ENCODE measurements at places on chromosomes 5 and 9.

- no peak for DNase-seq
These were observed 121.8 kb upstream of the LMX1B start for GRCh38 chr9:126491949-126492348.

DNA sequence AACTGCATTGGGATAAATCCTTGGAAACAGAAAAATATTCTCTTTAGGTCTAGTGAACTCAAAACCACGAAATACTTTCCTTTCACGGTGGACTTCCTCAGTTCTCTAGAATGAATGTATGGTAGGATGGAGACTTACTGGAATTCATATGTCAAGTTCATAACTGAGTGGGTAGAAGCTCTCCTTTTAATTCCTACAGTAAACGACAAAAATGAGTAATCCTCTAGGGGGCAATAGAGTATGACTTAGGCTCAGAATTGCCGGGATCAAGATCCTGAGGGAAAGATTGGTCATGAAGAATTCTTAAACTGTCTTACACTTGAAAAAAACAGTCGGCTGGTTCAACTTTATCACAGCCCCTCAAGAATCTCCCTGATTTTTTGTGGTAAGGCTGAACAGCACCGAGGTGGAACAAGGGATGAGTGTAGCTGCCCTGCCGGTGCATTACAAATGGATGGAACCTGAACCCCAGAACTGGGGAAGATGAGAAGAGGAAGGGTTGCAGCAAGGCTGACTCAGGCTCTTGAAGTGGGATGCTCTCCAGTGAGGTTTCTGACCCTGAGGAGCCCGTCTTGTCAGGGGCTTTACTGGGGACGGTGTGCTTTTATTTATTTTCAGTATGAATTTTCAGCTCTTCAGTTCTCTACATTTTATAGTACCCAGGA is 14.0 kb upstream of the LOX start:
- no peak for DNase-seq

DNA sequence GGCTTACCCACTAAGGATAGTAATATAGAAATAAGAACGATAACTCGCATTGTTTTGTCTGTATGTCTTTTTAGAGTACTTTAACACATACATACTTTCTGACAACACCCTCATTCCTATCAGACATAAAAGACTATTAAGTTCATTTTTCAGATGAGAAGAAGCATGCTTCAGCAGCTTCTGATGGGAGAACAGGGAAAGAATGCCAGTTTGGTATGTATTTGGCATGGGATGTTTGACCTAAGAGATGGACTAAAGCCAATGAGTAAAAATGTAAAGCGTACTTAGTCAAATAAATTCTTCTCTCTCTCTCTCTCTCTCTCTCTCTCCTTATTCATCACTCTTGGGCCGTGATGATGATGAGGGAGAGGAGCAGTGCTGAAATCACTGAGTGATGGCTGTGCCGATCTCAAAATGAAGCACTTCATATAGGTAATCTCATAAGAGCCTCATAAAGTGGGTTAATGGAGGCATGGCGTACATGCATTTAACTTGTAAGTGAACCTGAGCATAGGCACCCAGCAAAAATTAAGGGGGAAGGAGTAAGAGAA is 71.5 kb downstream of the SLIT3 start:
- no peak for DNase-seq

- no peak for DNase-seq
These were observed 3.1 kb upstream of the GNPDA1 start for GRCh38 chr5:142015781-142016533.

DNA sequence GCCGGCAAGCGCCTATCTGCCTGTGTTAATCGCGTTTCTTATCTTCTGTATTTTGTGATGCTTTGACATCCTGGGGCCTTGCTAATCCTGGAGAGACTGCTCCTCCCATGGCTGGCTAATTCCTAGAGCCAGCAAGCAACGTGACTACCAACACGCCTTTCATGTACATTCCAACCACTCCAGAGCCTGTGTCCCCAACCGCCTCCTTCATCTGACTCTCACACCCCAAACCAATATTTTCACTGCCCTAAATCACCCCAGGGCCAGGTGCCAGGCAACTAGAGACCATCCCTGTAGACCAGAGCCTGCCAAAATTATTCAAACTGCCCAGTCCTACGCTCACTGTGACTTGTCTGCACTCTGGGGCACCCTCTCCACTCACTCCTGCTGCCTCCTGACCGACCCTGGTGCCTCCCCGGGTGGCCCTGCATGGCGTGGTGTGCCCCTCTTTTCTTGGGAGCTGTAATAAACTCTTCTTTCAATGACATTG is 50.5 kb upstream of the COL5A1 start:
- DNase-seq = no peak

DNA sequence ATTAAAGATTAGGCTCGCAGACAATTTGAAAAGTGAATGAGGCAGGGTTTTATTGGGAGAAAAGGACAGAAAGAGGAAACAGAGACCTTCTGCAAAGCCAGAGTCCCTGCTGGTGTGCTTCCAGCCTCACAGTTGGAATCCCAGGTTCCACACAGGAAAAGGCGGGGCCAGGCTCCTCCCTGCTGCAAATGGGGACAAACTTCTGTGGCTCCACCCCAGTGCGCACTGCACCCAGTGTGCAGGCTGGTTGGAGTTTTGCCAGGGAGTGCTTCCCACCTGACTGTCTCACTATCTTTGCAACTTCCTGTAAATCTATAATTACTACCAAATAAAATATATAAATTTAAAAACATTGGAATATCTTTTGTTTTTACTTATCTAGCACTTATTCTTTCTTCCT is 386.0 kb upstream of the GRIN3A start:
- no peak for DNase-seq

GRCh38 chr9:16291921-16292320 is 578.5 kb downstream of the BNC2 start:
- no peak for DNase-seq

DNA sequence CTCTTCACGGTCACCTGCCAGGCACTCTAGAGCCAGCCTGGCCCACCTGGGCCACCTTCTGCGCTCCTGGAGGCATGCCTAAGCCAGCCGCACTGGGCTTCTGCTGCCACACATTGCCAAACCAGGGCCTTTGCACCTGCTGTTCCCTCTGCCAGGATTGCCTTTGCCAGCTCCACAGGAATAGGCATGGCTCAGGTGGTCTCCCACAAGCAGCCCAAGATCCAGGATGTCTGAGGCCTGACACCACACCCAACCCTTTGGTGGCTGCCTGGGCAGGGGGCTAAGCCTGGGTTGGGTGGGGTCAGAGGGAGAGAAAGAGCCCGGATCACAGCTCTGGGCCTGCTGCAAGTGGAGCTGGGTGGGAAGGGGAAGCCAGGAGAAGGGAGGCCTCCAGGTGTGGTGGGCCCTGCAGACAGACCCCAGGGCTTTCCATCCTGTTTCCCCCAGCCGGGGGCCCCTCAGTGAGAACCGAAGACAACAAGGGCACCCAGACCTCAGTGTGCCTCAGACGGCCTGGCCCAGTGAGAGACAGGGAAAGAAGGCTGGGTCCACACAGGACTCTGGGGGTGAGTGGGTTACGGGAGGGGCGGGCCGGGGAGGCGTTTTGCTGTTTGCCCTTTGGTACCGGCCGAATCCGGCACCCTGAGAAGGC is 672 bp upstream of the SUSD3 start:
- no peak for DNase-seq

- DNase-seq = no peak
These were observed 3.4 kb upstream of the CFAP157 start for GRCh38 chr9:127703289-127703946.

DNA sequence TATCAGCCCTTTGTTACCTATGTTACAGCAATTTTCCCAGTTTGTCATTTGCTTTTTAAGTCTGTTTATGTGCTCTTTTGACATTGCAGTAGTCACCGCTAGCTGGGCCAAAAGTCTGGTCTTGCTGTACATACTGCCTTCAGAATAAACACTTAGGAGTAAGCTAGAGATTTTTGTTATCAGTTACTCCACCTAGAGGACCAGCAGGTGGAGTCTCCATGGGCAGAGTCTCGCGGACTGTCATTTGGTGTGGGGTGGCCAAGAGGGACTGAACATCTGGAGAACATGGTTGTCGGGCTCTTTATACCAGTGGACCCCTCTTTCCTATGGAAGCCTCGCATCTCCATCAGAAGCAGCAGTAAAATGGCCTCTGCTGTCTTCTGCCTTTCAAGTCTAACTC is 10.8 kb upstream of the MGAT1 start:
- no peak for DNase-seq

DNA sequence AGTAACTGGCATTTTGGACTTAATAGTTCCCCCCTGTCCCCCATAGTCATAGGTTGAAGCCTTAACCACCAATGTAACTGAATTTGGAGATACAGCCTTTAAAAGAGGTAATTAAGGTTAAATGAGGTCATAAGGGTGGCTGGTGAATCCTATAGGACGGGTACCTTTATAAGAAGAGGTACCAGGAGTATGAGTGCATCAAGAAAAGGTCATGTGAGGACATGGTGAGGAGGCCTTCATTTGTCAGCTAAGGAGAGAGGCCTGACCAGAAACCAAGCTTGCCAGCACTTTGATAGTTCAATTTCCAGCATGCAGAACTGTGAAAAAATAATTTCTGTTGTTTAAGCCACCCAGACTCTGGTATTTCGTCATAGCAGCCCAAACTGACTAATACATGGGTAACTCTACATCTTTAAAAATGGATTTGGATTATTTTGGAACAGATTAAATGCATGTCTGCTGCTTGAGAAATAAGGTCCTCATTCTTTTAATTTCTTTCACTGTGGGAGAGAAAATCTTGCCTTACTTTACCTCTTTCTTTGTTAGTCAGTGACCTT is 9.7 kb downstream of the RASA1 start:
- DNase-seq = no peak

GRCh38 chr9:113148781-113149510 is 1.9 kb upstream of the SLC31A2 start:
- no peak for DNase-seq

DNA sequence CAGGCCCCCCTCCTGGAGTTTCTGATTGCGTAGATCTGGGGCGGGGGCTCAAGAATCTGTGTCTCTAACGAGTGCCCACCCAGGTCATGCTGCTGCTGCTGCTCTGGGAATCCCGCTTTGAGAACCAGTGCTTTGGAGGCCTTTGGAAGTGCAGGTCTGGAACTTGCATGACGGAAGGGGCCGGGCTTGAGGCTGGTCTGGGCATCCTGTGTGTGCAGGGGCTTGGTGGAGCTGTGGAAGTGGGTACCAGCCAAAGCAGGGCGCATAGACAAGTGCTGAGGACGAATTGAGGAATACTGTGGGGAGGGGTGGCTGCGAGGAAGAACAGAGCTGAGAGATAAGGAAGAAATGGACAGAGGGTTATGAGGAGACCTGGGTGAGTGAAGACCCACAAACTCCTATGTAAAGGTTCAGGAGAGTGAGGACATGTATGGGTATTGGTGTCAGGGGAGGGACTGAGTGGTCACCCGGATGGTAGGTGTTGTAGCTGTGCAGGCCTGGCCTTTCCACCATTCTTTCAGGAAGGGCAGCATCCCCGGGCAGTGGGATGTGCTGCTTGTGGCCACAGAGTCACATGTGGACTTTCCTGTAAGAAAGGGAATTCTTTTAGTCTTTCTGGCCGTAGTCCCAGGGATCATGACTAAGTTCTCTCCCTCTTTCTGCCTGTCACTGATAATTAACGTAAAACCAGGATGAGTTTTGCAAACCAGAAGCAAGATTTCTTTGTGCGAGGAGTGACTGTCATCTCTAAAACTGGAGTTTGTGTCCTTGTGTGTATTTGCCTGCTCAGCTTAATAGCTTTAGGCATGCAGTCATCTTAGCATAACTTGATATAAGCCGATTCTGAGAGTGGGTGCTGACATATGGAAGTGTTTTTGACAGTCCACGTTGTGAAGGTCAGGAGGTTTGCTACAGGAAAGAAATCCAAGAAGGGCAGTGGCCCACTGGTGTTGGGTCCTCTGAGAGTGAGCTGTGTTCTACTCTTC is 43.3 kb upstream of the TJP2 start:
- no peak for DNase-seq

DNA sequence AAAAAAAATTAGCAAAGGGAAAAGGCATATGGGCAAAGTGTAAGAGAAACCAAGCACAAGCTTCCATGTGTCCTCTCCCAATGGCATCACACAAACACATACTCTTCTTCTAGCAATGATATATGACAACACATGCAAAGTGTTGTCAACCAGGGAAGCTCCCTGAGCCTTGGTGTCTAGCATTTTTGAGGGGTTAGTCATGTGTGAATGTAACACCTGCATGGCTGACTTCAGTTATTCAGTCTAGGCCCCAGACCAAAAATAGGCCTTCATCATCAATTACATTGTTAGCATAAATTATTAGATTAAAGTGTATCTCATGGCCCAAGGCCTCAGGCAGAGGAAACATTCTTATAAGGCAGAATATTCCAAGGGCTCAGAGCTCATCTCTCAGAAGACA is 450.0 kb downstream of the TLE1 start:
- no peak for DNase-seq

GRCh38 chr5:179836225-179837019 is 15.7 kb downstream of the SQSTM1 start:
- no peak for DNase-seq

DNA sequence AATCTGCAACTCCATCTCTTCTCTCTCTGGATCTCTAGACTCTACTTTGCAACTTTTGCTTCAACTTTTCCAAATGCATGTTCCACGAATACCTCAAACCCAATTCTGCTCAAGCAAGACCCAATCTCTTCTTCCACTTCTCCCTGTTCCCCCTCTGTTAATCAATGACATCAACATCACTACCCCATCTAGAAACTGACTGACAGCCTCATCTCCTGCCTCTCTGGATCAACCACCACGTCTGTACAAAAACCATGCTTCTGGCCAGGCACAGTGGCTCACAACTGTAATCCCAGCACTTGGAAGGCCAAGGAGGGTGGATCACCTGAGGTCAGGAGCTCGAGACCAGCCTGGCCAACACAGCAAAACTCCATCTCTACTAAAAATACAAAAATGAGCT is 12.2 kb downstream of the GLDC start:
- no peak for DNase-seq

- no peak for DNase-seq
These were observed 456.8 kb upstream of the CDH6 start for GRCh38 chr5:30736669-30737068.

GRCh38 chr5:79108086-79108485 is 3.5 kb upstream of the BHMT start:
- DNase-seq = no peak

DNA sequence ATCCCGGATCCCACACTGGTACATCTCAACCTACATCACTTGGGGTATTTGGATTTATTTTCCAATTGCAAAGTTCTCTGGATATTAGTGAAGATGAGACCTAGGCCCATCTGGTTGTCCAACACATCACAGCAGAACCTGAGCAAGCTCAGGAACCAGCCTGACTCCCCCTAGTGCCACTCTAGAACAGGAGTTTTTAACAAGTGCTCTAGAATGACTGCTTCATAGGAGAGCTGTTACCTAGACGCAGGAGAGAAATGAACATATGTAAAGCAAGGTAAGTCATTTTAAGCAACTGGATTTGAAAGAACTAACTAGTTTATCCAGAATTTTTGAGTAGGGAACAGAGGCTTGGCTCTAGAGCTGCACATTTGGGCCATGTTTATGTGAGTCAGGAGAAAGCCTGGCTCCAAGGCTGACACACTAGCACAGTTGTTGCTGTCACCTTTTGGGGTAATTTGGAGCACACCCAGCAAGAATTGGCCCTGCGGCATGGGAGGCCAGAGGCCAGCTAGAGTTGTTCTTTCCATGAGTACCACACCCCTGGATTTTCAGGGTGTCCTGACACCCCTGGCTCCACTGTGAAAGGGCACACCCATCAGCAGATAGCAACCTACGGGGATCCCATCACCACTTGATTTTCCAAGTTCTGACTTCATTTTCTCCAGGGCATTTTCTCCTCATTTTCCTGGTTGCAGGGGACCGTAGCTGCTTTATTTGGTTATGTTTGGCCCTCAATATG is 110.9 kb upstream of the LPAR1 start:
- DNase-seq = no peak

Data from CMK (cell line).